ENCODE measurements at places on chromosomes 1 and 21.

DNA sequence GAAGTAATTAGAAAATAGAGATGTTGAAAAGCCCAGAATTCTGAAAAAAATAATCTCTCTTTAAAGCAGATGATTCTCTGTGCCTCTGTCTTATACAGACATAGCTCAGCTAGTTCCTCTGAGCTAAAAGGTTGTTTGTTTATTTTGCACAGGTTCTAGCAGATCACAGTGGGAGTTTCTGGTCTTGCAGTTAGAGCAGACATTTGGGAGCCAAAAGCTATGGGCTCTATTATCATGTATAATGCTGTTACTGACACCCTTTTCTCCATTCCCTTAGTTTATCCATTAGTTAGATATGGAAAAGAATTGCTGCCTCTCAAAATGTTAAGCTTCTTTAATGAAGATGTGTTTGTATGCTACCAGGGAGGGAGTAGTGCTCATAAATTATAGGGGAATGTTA, 20.5 kb upstream of the CD55 start:
- DNase-seq = no peak

DNA sequence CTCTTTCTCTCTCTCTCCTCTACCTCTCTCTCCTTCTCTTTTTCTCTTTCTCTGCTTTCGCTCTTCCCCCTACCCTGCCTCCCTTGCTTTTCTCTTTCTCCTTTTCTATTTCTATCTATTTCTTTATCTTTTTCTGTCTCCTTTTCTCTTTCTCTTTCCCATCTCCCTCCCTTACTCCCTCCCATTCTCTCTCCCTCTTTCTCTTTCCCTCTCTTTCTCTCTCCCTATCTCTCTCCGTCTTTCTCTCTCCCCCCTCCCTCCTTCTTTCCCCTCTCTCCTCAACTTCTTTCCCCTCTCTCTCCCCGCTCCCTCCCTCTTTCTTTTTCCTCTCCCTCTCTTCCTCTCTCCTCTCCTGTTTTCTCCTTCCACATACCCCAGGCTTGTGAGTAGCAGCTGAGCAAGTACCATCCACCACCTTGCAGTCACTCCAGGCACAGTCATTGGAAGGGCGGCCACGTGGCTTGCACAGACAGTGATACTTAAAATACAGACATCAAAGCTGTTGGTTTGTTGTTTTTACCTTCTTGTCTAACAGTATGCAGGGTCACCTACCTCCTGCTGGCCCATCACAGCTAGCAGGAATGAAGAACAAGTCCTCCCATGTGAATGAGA, 209.1 kb upstream of the COA6 start:
- no peak for DNase-seq

GRCh38 chr21:42737951-42738590, 84.7 kb downstream of the PDE9A start:
- DNase-seq = no peak

GRCh38 chr1:194277927-194278326, 1091.5 kb upstream of the B3GALT2 start:
- no peak for DNase-seq

DNA sequence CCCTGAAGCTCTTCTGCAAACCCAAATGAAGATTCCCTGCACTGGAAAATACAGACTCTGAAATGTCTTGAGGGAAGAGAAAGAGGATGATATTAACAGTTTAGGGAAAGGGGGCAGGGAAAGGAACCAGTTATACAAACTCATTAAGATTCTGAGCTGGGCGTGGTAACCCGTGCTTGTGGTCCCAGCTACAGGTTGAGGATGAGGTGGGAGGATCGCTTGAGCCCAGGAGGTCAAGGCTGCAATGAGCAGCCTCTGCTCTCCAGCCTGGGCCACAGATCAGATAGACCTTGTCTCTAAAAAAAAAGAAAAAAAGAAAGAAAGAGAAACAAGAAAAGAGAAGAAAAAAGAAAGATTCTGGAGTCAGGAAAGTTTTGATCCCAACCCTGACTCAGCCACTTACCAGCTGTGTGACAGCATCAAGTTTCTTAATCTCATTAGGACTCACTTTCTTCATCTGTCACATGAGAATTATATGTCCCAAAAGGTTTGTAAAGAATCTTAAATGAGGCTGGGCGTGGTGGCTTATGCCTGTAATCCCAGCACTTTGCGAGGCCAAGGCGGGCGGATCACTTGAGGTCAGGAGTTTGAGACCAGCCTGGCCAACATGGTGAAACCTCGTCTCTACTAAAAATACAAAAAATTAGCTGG, 53.9 kb downstream of the OPTC start:
- no peak for DNase-seq

GRCh38 chr1:159917533-159918351, 7.6 kb downstream of the TAGLN2 start:
- DNase-seq = no peak

DNA sequence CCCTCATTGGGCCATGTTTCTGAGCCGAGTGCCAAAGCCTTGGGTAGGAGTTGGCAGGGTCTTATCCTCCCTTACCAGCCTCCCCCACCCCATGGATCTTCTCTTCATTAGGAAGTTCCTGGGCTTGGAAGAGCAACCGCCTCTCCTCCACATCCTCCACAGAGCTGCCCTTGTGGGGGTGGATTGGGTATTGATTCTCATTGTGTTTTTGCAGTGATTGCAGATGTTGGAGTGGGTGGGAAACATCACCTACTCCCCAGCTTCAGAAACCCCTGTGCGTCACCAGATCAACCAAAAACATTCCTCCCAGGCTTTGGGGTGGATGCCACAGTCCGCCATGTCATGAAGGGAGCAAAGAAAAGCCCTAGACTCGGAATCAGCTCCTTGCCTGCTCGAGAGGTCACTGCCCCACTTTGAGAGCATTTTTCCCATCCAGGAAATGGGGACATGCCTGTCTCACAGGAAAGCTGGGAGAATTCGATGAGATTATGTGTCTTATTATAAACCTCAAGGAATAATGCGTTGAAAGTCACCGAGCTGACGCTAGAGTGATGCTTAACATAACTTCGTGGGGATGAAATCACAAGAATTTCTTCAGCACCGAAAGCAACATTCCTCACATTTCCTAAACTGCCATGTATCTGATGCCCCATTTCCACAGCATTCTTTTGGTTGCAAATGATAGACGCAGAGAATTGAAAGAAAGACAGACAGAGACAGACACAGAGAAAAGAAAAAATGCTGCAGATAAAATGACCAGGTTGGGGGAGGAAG, 44.7 kb upstream of the ZBTB40 start:
- DNase-seq = no peak

DNA sequence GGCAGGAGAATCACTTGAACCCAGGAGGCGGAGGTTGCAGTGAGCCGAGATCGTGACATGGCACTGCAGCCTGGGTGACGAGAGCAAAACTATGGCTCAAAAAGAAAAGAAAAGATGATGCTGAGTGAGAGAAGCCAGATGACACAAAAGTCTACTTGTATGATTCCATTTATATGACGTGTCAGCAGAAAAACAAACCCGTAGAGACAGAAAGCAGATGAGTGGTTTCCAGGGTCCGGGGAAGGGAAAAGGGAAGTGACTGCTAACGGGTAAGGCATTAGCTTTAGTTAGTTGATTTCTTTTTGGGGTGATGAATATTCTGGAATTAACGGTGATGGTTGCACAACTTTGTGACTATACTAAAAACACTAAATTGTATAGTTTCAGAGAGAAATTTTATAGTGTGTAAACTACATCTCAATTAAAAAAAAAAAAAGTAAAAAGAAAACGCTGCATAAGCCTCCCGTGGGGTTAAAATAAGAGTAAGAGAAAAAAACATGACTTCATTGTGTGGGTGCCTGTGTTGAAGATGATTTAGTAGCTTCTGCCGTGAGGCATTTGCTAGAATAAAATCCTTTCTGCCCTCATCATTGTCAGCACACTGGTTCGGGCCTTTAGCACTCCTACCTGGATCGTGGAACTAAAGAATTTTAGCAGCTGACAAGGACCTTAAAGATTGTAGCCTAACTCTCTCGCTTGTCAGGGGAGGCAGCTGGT, 24.7 kb upstream of the ATP5PO start:
- no peak for DNase-seq

DNA sequence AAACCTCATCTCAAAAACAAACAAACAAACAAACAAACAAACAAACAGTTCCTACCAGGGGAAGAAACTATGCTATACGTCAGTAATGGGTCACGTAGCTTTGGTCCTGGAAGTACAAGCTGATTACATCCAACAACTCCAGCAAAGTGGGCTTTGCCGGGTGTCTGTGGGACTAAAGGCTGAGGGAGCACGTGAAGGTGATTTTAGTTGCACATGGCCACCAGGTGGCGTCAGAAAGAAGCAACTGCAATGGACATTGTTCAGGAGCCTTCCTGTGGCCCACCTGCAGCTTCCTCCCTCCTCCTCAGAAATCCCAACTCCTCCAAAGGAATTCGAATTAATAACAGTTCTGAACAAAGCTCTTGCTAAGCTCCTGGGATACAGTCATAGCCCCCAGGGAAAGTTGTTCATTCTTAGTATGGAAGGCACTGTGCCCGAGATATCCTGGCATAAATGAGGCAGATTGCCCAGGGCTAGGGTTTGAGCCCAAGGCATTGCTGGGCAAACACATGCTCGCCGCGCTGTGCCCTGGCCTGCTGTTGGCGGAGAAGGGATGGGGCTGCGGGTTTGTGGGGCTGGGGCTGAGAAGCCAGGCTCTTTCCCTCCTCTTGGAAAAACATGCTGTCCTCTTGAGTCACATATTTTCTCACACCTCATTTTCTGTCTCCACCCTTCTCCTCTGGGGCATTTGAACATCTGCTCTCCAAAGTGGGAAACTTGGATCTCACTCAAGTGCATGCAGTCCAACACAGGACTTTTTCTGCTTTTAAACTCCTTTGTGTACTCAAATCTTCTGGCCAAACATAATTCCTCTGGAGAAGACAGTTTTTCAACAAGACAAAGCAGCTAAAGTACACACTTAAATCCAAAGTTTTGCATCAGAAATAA, 28.6 kb downstream of the AKNAD1 start:
- DNase-seq = no peak

DNA sequence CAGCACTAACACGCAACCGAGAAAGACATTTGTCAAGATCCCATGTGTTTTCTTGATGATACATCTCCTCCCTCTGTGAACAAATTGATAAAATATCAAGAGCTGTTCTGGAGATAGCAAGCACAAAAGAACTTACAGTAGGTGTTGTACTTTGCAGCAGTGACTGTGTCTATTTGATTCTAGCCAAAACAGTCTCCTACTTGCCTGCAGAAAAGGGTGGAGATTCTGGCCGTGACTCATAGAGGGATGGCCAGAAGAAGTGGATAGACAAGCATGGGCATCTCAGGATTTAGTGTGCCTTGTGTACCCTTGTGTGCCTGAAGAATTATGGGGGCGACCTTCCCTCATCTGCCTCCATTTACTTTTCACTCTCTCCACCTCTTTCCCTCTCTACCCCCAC, 458.4 kb upstream of the LRRC7 start:
- no peak for DNase-seq

GRCh38 chr1:22712502-22713271, 2.0 kb downstream of the EPHB2 start:
- DNase-seq = no peak

DNA sequence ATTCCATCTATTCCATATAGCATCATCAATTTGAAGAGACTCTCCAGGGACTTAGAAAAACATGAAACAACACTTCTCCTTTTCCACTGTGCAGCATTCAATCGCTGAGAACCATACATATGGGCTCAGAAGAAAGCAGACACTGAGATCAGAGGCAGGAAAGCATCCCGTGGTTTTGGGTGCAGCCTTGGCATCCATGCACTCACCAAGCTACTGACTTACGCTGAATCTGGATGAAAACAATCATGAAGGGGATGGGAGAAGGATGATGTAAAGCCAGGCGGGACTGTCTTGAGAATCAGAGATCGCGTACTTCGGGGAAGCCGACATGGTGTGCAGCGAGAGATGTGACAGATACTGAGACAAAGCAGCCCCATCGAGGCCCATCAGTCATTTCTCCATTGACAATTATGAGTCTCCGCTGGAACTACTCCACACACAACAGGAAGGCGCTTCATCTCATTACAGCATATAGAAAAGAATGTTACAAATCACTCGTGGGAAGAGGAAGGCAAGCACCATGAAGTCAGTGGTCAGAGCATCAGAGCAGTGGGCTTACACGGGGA, 2.3 kb upstream of the TIAM1 start:
- no peak for DNase-seq

DNA sequence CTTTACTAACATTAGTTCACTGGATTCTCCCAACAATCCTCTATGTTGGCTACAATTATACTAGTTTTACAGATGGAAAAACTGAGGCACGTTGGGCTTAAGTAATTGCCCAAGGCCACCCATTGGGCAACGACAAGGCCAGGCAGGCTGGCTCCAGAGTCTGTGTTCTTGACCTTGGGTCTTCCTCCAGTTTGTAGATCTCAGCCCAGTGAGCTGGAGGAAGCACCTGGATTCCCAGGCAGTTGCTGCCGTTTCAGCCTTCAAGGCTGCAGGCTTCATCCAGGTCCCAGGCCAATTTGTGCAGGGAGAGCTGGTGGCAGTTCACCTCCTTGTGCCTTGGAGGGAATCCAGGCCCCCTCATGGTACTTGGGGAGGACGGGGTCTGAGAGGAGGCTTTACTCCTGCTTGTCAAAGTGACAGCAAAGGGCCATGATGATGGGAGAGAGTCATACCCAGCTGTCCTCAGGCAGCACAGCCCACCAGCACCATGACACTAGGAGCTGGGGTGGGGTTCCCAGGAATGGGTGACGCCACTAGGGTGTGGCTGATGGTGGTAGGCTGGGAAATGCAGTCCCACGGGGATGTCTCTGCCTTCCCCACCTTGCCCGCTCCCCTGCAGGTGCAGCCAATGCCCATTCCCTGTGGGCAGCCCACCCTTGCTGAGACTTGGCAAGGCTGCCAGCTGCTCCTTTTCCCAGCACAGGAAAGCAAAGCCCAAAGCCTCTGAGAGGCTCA, 27.1 kb downstream of the PKP1 start:
- DNase-seq = no peak

DNA sequence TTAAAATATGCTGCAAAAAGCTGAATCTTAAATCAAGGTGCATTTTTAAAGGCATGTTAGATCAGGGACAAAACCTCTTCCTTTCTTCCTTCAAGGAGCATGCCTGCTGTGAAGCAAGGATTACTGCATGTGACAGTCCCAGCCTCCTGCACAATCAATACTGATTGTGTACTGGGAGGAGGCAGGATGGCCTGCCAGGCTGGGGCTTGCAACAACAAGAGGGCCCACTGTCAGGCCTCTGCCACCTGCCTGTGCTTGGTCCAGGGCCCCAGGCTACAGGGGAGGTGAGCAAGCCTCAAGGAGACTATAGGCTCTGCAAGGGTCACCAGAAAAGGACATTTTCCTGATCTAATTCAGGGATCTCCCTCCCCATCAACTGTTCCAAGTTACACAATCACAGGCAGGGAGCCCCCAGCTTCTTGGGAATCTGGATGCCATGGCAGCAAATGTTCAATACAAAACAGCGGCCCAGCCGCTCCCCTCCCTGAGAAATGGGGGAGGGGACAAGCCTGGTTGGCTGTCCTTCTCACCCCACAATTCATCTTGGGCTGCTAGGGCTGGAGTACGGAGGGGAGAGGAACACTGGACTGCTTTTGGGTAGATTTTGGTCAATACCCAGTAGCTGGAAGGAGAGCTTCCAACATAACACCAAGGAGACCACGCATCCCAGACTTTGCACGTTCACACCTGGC, 76.7 kb downstream of the SSBP3 start:
- no peak for DNase-seq

DNA sequence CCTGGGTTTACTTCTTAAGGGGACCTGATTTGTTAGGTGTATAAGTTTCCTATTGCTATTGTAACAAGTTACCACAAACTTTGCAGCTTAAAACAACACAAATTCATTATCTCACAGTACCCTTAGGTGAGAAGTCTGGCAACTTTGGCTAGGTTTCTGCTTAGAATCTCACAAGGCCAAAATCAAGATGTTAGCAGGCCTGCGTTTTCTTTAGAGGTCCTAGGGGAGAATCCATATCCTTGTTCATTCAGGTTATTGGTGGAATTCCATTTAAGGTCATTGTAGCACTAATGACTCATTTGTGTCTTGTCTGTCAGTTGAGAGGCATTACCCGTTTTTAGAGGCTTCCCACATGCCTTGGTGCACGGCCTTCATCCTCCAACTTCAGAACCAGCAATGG, 8.2 kb upstream of the SH2D1B start:
- DNase-seq = no peak

Measured in NCI-H1436 treated with DMSO at 0.1 percent for 48 hours (cell line).